ENCODE measurements at places on chromosomes 3 and 15.

GRCh38 chr15:58551764-58552504, 120.1 kb downstream of the LIPC start:
- peaks cover 4% of the 10 kb centered on the region for H3K4me1 ChIP-seq
- no peak overlapping the region for H3K4me3 ChIP-seq
- no peak overlapping the region for H3K27ac ChIP-seq
- H3K36me3 ChIP-seq = peaks cover 5% of the 10 kb centered on the region
- H3K27me3 ChIP-seq = no peaks in the 10 kb centered on the region

DNA sequence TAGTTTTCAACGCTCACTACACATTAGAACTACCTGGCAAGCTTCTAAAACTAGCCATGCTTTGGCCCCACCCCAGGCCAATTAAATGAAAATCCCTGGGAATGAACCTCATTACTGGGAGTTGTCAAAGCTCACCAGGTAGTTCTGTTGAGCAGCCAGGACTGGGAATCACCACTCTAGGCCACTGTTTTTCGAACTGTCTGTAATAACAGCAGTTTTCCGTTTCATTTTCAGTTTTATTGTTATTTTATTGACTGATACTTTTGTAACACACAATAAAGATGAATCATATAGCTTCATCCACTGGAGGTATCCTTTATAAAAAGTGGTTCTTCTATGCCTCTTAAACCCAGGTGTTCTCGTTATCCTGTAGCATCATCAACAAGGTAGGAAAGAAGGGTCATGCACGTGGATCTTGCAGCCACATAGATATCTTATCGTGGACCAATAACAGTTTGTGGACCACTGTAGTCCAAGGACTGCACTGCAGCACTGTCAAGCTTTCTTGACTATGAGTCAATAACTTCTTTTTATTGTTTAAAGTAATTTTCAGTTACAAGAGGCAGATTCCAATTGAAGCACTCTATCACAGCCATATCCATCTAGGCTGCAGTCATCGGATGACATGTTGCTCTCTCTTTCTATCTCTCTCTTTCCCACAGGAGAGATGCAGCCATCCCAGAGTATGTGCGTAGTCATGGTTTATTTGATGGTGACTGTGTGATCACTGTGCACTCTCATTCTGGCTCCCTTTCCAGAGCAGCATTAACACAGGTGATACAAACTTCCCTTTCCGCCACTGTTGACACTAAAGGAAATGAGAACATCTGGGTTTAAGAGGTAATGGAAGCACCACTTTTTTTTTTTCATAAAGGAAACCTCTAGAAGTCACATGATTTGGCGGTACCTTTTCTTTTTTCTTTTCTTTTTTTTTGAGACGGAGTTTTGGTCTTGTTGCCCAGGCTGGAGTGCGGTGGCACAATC, 39.0 kb upstream of the BLM start:
- no peaks in the 10 kb centered on the region for H3K36me3 ChIP-seq
- no peak for DNase-seq
- no peaks in the 10 kb centered on the region for H3K4me1 ChIP-seq
- H3K27me3 ChIP-seq = no peaks in the 10 kb centered on the region
- no peak overlapping the region for H3K4me3 ChIP-seq

GRCh38 chr3:195268576-195269309, 2.2 kb downstream of the XXYLT1 start:
- DNase-seq = no peak
- peaks cover 3% of the 10 kb centered on the region for H3K4me1 ChIP-seq
- H3K36me3 ChIP-seq = no peaks in the 10 kb centered on the region
- H3K27ac ChIP-seq = no peak overlapping the region
- no peaks in the 10 kb centered on the region for H3K27me3 ChIP-seq
- no peak overlapping the region for H3K4me3 ChIP-seq

DNA sequence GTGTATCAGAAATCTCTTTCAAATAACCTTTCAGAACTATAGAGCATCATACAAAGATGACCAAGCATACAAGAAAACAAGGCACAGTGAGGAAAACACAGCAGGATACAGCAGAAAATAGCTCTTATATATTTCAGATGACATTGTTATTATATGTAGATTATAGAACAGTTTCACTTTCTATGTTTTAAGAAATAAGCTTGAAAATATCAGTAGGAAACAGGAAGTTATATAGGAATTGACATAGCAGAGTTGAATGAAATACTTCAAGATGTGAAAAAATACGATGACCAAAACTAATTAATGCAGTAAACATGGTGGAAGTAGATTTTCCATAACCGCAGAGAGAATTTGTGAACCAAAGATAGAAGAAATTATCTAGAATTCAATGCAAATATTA, 75.2 kb downstream of the LYSMD4 start:
- H3K4me3 ChIP-seq = no peak overlapping the region
- H3K27ac ChIP-seq = no peak overlapping the region
- H3K36me3 ChIP-seq = no peaks in the 10 kb centered on the region
- no peaks in the 10 kb centered on the region for H3K4me1 ChIP-seq

DNA sequence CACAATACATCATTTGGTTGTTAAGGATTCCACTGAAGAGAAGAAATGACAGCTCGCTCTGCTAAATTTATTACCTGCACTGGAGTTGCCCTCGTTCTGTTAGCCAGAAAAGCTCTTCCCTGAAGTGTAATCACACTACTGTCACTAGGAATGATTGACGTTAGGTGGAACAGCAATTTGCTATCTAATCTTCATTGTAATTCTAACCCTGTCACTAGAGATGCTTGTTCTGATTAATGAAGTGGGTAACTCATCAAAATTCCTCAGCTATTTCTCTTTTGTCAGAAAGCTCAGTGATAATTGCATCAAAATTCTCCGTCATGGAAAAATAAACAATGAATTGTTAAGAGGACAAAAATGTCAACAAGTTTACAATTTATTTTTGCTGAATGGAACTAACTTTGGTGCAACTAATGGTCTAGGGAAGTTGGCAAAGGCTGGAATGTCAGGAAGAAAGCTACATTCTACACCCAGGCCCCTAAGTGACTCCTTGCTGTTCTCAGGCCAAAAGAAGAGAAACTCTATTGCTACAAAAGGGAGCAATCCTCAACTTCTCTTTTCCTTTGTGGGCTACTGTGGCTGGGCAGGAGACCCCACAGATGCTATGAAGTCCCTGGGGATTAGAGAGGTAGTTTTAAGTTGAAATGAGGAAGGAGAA, 34.1 kb downstream of the CCDC191 start:
- H3K27ac ChIP-seq = no peak overlapping the region
- H3K27me3 ChIP-seq = no peaks in the 10 kb centered on the region
- H3K4me1 ChIP-seq = no peaks in the 10 kb centered on the region
- no peaks in the 10 kb centered on the region for H3K36me3 ChIP-seq
- no peak overlapping the region for H3K4me3 ChIP-seq

- no peaks in the 10 kb centered on the region for H3K27me3 ChIP-seq
- DNase-seq = no peak
- H3K4me1 ChIP-seq = no peaks in the 10 kb centered on the region
- no peak overlapping the region for H3K27ac ChIP-seq
- H3K36me3 ChIP-seq = no peaks in the 10 kb centered on the region
- no peak overlapping the region for H3K4me3 ChIP-seq
These were observed 37.4 kb upstream of the AZI2 start for GRCh38 chr3:28386049-28386448.

DNA sequence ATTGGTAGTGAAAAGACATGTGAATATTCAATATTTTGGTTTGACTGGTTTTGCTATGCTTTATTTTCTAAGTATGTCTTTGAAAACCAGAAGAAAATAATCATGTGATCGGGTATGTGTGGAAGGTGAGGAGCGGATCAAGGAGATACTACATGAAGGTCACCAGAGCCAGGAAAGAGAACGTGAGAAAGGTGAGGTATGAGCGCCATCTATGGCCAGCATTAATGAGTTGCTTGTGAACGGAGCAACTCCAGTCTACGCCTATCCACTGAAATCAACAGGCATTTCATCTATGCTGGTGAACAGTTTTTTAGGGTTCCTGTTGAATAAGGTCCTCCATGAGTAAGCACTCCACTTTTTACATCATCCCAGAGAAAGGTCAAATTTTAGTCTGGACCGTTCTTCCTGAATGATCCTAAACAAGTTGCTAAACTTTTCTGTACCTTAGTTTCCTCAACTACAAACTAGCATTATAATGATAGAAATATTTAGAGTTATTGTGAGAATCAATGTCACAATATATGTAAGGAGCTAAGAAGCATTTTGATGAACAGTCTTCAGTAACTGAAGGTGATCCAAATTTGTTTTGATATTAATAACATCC, 1435.2 kb upstream of the CADM2 start:
- peak; percentile 47 for DNase-seq
- no peaks in the 10 kb centered on the region for H3K27me3 ChIP-seq
- no peaks in the 10 kb centered on the region for H3K4me1 ChIP-seq
- no peaks in the 10 kb centered on the region for H3K36me3 ChIP-seq
- H3K4me3 ChIP-seq = no peak overlapping the region

DNA sequence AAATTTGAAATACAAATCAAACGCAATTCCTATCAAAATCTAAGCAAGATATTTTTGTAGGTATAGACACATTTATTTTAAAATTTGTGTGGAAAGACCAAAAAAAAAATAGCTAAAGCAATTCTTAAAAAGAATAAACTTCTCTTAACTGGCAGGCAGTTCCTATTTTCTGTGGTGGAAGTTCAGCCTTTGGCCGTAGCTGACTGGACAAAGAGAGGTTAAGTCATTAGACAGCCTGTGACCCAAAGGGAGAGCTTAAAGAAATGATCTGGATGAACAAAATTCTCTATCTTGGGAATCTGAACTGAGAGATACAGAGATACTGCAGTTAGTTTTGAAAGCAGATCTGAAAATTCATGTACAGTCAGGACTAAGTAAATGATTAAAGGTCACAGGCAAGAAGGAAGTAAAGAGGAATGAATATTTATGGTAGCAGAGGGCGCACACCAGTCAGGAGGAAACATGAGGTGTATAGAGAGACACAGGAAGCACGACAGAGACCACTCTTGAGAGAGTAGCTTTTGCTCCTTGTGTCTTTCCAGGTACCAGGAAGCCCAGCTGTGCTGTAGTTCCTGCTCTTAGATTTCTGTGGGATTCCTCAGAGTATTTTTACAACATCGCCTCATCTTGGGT, 57.5 kb downstream of the TPRG1 start:
- H3K36me3 ChIP-seq = no peaks in the 10 kb centered on the region
- H3K27ac ChIP-seq = no peak overlapping the region
- no peak for DNase-seq
- H3K4me1 ChIP-seq = no peaks in the 10 kb centered on the region

DNA sequence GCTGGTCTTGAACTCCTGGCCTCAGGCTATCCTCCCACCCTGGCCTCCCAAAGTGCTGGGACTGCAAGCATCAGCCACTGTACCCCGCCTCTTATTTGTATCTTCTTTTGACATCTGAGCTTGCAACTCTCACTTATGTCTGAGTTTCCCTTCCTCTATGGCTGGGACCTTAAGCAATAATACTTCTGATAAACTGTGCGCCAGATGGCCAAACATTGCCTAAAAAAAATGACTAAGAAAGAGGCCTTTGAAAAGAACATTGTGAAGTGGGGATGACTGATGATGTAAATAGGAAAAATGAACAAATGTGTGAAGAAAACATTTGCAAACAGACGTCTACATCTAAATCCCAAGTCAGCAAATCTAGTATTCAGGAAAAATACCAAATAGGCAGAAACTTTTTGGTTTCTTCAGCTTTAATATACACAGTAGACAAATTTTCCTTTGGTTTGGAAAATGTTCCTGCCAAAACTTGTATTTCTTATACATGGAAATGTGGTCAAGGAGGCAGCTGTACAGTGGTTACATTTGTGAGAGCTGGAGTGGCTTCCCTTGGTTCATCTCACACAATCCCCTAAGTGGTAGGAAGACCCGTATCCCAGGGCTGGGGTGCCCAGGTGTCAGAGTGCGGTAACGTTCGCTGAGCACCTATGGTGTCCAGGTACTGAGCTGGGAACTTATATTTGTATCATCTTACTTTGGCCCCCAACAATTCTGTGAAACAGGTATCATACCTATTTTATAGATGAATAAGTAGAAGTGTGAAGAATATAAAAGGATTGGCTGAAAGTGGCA, 11.6 kb upstream of the TFRC start:
- DNase-seq = no peak
- H3K4me3 ChIP-seq = no peak overlapping the region
- H3K4me1 ChIP-seq = peaks cover 9% of the 10 kb centered on the region
- no peak overlapping the region for H3K27ac ChIP-seq
- no peaks in the 10 kb centered on the region for H3K27me3 ChIP-seq

- no peak overlapping the region for H3K27ac ChIP-seq
- H3K4me3 ChIP-seq = no peak overlapping the region
- H3K27me3 ChIP-seq = no peaks in the 10 kb centered on the region
- DNase-seq = no peak
- H3K36me3 ChIP-seq = no peaks in the 10 kb centered on the region
These were observed 39.0 kb downstream of the IL12A start for GRCh38 chr3:160027541-160028195.

DNA sequence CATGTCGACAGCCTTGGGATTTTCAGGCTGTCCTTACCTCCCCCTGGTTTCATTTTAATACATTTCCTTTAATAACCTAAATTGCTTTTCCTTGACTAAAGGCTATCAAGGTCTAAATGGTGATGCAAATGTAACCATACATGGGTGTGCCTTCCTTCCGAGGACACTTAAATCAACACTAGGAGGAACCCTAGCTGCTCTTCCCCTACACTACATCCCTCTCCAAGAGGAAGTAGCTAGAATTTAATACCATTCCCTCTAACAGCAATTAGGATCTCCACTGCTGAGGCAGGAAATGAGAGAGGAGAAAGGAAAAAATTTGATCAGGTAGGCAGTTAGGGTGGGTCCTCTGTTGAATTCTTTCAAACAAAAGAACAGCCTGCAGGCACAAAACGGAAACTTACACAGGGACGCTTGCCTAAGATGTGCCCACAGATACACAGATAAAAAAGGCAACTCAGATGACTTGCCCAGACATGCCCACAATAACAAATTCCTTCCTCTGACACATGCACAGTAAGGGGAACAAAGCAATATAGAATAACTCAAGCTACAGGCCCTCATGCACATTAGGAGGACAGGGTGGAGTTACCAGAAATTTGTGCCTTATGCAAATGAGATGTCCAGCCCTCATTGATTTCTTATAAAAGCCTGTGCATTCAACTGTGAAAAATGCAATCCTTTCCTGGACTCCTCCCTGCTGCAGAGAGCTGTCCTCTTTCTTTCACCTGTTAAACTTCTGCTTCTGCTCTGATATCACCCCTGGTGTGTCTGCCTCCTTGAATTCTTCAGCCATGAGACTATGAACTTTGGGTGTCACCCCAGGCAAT, 1024.4 kb upstream of the CADM2 start:
- no peaks in the 10 kb centered on the region for H3K36me3 ChIP-seq
- H3K4me3 ChIP-seq = no peak overlapping the region
- no peaks in the 10 kb centered on the region for H3K27me3 ChIP-seq
- H3K4me1 ChIP-seq = no peaks in the 10 kb centered on the region
- H3K27ac ChIP-seq = no peak overlapping the region

All from liver (tissue), 10 donors.